CD4-positive, alpha-beta T cell treated with Interleukin-17A for 4 hours (primary cell): ENCODE measurements at places on chromosomes 3 and 15.

- no peak for DNase-seq
Measured at GRCh38 chr3:28916713-28917499, 364.0 kb upstream of the RBMS3 start.

DNA sequence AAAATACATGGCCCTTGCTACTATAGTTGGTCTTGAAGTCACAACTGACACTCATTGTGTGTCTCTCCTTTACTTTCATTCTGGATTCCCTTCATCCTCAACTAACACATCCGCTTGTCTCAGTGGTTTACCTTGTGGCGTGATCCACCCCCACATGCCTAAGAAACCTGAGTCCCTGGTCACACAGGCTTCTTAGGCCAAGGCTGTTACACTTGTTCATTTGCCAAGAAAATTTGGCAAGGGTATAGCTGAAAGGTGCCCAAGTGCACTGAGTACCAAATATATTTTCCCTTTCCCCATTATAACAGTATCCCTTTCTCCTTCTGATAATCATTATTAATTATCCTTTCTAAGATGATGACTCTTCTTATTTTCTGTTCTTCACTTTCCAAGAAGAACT lies 207.6 kb upstream of the STAC start:
- no peak for DNase-seq

DNA sequence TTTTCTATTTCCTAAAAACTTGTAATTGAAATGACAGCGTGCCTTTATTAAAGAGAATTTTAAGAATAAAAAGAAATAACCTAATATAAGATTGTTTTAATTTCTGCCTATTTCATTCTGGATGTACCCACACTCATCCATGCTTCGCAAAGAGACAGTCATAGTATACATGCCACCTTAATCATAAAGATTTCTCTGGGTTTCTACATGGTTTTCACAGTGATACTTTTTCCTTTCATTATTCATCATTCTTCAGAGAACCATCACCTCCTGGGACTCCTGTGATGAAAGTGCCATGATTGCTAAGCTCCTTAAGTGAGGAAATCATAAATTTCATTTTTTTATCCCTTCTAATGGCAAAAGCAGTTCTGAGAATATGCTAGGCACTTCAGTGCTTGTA lies 4.3 kb upstream of the CCR8 start:
- DNase-seq, result no peak

GRCh38 chr3:134956395-134956794 lies 161.3 kb downstream of the EPHB1 start:
- no peak for DNase-seq

DNA sequence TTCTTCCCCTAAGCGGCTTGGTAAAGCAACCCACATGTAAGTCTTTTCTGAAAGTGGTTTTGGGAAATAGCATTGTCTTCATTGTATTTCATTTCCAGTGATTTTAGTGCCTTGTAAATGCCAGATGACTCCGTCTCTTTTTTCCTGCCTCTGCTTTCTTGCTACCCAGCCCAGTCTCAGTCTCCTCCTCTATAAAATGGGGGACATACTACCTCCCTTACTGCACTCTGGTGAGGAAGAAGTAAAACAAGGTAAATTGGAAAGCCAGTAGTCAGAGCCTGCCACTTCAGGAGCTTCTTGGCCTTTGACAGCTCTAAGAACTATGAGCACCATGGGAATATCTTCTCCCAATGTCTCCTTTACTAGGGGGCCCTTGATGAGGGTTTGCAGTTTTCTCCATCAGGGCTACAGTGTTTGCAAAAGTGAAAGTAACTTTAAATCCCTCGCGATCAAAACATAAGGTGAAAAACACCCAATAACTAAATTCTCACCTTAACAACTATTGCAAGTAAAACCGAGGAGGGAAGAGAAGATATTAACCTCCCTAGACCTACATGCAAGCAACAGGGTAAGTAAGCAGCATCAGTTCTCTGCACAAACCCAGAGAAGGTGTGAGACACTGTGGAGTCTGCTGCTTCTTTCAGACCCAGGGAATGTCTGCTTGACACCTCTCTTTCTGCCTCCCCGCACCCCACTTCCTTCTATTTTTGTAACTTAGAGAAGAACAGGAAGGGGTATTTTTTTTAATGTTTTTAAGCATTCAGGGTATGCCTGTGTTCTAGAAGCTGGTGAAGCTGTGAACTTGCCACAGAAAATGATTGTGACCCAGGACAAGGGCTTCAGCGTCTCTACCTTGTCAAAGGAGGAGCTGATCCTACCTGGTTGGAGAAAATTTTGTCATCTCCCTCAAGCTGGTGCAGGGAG lies 159.1 kb upstream of the EOMES start:
- peak; percentile 76 for DNase-seq

GRCh38 chr15:80006946-80007345 lies 36.0 kb upstream of the BCL2A1 start:
- no peak for DNase-seq

DNA sequence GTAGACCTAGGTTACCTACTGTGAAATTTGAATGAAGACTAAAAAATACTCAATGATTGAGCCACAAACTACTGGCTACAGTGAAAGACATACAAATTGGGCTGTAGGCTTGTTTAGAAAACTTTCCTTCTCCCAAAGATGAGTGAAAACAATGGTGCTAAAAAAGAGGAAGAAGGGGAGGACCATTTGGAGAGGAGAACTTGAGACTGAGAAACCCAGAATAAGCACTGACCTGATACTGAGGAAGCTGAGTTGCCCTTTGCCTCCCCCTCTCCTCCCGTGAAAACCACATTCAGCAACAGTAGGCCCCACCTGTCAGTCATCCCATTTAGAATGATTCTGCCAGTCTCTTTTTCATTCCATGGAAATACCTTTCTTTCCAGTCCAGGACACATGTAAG lies 484.0 kb upstream of the TGFBR2 start:
- DNase-seq, result no peak

DNA sequence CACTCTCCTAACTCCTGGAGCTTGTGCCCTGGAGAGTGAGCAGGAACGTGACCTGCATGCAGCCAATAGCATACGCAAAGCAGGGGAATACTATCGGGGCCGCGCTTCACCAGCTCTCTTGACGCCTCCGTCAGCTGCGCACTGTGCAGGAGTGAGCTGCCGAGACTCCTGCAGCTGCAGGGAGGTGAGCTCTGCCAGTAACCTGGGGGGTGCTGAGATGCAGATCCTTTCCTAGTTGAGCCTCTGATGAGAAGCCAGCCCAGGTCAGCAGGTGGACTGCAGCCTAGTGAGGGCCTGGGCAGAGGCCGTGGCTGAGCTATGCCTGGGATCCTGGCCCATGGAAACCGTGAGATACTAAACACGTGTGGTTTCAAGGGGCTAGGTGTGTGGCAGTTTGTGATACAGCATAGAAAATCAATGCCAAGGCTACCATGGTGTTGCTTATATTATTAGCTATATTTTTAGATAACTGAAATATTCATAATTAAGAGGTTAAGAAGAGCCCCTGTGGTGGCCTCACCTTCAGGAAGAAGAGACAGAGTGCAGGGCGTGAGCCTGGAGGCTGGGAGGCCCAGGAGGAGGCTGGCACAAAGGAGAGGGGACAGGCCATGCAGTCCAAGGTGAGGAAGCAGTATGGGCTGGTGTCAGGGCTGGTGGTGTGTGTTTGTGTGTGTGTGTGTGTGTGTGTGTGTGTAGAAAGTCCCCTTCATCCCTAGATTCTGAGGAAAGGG lies 5.9 kb upstream of the DNAJB8 start:
- DNase-seq, result no peak

- DNase-seq, result peak; percentile 63
Measured at GRCh38 chr3:15557511-15557946, 36.0 kb upstream of the COLQ start.

DNA sequence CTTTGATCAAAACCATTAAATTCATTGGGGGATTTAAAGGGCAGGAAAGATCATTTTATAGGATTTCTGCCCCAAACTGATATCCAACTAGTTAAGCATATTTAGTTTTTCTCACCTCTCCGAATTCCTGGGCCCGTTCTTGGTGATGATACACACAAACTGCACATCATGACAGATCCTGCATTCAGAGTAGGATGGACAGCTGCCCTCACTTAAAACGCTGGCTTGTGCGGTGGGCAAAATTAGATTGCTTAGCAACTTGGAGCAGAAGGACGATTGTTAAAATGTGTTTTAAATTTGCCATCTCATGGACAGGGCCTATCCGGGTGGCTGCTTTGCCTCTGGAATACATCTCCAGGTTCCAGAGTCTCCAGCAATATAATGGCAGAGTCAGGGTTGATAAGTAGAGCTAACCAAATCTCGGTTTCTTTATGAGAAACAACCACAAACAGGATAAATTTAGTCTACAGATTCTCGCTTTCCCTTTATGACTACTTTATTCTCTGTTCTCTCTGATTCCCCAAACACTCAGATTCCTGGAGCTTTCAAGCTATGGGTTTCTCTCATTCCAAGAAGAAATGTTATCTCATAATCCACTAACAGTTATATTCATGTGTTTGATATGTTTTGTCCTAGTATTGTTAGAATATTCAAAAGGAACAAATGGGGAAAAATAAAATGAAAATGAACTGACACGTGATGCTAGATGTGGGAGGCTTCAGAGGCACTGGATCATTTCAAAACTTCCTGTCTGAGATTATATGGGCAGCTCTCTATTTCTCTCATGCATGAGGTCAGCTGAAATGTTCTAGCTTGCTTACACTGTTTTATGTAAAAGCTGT lies 1014.1 kb upstream of the SEMA6D start:
- DNase-seq, result no peak

DNA sequence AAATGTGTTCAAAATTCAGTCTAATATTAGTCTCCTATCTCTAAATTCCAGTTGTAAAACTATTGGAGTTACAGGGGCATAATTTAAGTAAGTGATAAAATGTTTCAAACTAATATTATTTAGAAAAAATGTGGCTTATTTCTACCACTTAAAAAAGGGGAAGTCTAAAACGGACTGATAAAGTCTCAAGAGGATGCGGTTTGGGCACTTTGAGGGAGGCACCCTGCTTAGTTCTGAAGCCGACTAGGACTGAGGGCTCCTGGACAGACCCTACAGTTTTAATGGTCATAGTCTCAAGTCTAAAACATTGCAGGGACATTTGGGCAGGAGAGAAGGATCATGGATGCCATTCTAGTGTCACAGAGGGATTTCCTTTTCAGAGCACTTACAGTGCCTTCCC lies 566.3 kb downstream of the NR2F2 start:
- no peak for DNase-seq

GRCh38 chr3:188832146-188832545 lies 339.6 kb upstream of the TPRG1 start:
- no peak for DNase-seq

DNA sequence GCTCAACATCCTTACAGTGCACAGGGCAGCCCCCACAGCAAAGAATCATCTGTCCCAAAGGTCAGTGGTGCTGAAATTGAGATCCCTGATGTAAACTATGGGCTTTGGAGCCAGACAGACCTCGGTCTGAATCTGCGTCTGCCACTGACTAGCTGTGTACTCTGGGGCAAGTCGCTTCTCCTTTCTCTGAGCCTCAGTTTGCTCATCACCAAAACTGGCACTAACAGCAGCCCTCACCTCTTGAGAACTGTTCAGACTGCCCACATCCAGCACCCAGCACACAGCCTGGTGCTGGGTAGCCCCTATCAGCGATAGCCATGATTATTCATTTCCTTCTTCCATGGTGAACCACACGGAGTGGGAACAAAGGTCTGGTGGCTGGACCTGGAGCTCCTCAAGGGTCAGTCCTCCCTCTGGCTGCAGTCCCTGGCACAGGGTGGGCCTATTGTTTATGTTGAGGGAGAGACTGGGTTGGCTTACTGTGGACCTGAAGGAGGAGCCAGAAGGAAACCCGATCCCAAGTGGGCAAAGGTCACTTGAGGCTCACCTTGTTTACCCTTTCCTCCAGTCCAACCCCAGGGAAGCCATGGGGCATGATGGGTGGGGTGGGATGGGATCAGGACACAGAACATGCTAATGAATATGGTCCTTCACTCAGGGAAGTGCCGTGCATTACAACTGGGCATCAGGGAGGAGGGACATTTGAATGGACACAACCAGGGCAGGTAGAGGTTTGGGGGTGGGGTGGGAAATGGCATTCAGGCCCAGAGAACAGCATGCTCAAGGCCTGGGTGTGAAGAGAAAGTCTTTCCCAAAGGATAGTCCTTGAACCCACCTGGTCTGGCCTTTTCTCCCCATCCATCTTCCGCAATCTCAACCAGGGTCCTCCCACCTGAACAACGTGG lies 1.6 kb upstream of the PRKCD start:
- no peak for DNase-seq

DNA sequence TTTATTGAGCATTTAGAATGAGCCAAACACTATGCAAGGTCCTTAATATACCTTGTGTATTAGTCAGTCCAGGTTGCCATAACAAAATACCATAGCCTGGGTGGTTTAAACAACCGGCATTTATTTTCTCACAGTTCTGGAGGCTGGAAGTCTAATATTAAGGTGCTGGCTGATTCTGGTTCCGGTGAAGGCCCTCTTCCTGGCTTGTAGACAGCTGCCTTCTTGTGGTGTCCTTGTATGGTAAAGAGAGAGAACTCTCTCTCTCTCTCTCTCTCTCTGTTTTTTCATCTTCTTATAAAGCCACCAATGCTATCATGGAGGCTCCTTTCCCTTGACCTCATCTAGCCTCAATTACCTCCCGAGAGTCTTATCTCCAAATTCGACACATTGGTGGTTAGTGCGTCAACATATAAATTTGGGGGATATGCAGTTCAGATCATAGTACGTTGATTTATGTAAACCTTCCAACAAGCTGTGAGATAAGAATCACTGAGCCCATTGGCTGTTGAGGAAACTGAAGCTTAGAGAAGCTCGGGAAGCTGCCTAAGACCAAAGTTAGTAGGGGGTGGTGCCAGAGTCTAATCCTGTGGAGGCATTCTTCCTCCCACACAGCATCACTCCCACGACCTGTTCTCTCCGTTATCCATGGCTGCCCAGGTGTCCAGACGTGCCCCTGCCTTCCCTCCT lies 298.0 kb upstream of the PROK2 start:
- no peak for DNase-seq

GRCh38 chr3:134394380-134394779 lies 20.1 kb upstream of the AMOTL2 start:
- DNase-seq, result no peak

- peak; percentile 15 for DNase-seq
Measured at GRCh38 chr15:60479361-60480110, 594 bp upstream of the ICE2 start.

DNA sequence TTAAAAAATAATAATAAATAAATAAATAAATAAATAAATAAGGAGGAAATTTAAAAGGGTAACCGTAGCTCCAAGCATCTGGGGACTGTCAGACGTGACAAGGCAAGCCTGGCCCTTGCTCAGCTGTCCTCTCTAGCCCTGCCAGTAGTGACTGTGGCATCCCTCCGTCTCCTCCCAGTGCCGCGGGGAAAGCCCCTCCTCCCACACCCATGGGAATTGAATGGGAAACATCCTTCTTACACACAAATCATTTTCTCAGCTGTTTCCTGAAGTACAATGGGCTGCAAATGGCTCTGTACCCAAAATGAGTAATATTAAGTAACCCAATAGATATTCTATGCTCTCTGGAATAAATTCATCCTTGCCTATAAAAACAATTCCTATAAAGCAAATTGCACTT lies 101.6 kb upstream of the RAD18 start:
- no peak for DNase-seq

DNA sequence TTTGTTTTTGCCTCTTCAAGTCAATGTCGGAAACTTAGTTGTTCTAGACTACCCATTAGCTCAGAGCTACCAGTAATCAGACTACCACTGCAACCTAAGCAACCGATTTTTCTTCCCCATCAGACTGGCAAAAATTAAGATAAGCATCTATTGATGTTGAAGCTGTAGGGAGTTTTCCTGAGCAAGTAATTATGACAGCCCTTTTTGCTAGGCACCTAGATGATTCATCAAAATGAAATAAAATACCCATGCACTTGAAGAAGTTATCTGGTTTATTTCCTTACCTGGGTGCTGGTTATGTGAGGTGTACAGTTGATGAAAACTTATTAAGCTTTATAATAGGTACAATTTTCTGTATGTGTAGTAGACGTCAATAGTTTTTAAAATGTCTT lies 554 bp upstream of the COMMD4 start:
- no peak for DNase-seq
